ENCODE measurements at places on chromosomes 5 and 9.

- no peak for DNase-seq
These were observed 246.2 kb downstream of the MAN2A1 start for GRCh38 chr5:109935833-109936490.

DNA sequence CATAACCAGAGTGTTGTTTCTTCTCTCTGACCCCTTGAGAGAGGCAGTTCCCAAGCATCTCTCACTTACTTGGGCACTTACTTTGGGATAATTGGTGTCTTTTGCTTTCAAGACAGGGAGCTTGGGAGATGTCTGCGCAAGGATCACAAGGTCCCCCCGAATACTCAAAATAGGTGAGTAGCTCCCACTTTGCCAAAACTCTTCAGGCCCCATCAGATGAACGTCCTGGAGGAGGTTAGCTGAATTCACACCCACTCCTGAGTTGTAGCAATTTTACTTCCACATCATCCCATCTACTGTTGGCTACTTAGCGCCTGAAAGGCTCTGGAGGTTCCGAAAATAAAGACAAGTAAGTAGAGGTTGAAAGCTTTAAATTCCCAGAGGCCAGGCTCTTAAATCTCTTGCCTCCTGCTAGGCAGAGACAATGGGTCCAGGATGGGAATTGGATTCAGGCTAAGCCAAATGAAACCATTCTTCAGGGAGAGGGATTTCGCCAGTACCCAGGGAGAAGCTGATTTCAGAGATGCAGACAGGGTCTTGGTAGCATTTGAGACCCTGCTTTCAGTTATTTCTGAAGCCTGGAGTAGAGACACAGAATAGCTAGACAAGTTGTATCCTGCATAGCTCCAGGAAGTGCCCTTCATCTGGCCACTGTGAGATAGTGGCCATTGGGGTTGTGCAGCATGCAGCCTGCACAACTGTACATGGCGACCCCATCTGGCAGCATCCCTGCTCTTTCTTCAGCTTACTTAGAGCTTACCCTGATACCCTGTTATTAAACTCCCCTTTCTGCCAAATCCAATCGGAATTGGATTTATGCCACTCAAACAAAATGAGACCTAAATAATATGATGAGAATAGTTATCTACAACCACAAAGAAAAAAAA, 60.1 kb downstream of the BOD1 start:
- no peak for DNase-seq

GRCh38 chr5:82793808-82794419, 283.3 kb downstream of the TMEM167A start:
- DNase-seq, result peak; percentile 81

DNA sequence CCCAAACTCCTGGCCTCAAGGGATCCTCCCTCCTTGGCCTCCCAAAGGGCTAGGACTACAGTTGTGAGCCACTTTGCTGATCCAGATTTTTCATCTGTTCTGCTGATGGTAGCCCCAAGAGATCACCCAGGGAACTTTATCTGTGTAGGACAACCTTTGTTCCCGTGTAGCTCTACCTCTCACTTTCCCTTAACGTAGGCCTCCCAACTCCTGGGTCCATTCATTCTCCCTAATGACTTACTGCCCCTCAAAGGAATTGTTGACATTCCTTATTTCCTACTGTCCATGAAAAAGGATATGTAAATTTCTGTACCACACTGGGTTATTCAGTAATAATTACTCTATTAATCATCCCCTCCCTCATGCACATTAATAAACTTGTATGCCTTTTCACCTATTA, 51.0 kb upstream of the PHF24 start:
- no peak for DNase-seq

DNA sequence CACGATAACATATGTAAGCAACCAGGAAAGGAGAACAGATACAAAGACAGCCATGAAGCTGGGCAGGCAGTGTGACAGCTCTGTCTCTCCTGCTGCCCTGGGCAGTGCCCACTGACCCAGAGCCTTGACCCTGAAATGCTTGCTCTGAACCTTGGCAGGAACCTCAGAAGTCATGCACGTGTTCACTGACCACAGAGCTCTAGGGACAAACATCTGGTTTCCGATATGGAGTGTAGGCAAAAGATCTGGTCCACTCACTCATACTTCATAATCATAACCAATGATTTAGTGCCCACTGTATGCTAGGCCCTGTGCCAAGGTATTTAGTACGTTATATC, 102.6 kb downstream of the FSTL4 start:
- DNase-seq, result no peak

GRCh38 chr5:150582241-150583109, 58.0 kb upstream of the SYNPO start:
- DNase-seq, result no peak

GRCh38 chr5:92017776-92018175, 634.7 kb upstream of the ARRDC3 start:
- no peak for DNase-seq

- DNase-seq, result peak; percentile 93
These were observed 23.9 kb downstream of the IRF1 start for GRCh38 chr5:132466433-132467286.

GRCh38 chr9:5563886-5564285, 53.6 kb downstream of the PDCD1LG2 start:
- DNase-seq, result no peak

DNA sequence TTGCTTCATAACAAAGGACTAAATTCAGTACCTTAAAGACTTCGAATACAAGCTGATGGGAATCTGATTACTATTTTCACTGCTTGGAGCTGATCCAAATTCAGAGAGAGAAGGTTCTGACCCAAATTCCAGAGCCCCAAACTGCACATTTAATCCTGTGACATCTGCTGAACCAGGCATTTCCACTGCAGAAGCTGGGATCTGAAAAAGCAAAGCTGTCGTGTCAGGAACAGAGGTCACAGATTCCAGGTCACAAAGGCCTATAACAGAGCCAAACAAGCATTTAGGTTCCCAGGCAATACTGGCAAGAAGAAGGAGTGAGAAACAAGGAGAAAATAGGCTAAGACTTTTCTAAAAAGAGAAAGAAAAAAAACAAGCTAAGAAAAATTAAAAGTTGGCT, 105.3 kb downstream of the UBAP2 start:
- no peak for DNase-seq

DNA sequence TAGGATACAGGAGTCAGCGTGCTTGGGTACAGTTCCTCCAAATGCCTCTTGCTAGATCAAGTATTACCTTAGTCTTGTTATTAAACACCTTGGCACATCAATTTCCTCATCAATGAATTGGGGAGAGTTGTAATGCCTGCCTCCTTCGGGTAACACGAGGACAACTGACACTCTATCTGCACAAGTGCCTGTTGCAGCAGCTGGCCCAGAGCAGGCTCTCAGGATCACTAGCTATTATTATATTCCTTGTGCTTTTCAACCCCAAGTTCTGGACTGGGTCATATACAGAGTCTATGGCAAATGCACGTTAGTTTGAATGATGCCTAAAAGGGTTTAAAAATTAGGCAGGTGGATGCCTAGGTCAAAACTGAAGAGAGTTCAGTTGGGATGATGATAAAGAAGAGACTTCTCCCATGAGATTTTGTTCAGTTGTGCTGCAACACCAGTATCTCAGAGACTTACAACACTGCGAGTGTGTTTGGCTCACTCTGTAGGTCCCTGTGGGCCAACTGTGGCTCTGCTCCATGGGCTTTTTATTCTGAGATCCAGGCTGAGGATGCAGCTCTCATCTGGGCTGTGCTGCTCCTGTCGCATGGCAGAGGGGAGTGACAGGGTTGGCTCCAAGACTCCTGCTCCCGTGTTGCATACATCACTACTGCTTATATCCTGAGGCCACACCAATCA, 41.1 kb upstream of the TEX48 start:
- no peak for DNase-seq

- no peak for DNase-seq
These were observed 6.9 kb upstream of the IGFBPL1 start for GRCh38 chr9:38431116-38431515.

DNA sequence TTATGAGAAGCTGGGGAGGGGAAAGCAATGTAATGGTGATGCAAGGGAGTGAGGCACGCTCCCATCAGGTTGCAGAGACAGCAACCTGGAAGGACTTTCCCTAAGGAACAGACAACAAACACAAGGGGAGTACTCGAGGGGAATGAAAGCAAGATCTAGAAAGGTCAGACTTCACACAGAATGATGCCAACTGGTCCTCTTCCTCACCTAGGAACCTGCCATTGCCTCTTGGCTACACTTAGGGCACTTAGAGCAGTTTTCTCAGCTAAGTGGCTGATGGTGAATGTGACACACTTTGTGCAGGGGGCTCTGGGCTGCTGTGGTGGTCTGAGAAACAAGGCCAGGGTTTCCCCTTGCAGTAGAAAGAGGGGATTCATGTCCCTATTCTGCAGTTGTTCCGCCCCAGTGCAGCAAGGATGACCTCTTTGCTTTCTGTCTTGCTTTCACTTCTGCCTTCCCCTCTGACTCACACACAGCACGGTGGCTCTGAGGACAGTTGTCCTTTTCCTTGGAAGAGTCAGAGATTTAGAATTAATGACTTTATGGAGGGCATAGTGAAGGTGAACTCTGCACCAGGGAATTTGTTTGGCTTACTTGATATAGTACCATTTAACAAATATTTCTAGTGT, 394.0 kb upstream of the KLF4 start:
- DNase-seq, result no peak

- DNase-seq, result peak; percentile 71
These were observed 9.1 kb upstream of the DNAJC25 start for GRCh38 chr9:111621895-111622480.

GRCh38 chr9:93711002-93711401, 134.6 kb downstream of the PHF2 start:
- DNase-seq, result no peak

DNA sequence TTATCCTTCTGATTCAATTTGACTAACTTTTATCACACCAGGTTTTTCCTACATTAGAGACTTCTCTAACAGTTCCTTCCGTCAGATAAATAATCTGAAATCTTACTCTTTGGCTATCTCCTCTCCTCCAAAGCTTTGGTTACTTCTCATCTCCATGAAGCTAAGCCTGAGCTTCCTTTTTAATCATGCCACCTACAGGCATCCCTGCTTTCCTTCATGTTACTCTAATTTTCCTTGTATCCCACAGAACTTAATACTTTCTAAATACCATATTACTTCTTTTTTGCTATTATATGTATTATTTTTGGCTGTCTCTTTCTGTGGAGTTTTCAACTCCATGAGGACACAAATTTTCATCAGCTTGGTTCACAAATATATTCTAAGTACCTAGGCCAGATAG, 49.7 kb downstream of the C9 start:
- DNase-seq, result no peak

DNA sequence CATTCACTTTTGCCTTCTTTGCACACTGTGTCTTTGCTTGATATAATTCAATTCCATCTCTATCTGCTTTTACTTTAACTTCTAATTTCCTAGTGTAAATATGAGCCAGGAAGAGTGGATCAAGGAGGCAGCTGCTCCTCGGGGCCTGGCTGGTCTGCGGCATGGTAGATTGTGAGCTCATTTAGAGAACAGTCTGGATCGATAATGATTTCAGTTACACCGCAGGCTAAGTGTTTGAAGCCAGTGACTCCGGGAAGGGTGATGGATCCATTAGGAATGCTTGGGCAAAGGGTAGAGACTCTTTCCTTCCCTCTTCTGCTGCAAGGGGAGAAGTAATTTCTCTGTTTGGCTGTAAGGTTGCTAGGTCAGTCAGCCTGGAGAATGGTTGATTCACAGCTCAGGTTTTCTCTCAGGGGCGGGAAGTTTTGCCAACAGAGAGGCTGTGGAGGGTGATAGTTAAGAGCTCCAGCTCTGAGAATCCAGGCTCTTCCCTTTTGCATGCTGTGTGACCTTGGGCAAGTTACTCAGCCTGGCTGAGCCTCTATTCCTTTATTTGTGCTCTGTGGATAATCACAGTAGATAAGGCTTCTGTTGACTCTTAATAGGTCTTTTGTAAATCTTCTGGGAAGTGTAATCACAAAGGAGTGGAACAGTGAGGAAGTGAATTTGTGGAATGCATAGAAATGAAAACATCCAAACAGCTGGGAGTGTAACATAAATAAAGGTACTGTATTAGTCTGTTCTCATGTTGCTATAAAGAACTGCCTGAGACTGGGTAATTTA, 99.1 kb downstream of the PTTG1 start:
- DNase-seq, result no peak

GRCh38 chr5:150114102-150114641, 27.8 kb upstream of the CSF1R start:
- DNase-seq, result no peak

- no peak for DNase-seq
These were observed 56.0 kb upstream of the PCAT7 start for GRCh38 chr9:94498801-94499453.

DNA sequence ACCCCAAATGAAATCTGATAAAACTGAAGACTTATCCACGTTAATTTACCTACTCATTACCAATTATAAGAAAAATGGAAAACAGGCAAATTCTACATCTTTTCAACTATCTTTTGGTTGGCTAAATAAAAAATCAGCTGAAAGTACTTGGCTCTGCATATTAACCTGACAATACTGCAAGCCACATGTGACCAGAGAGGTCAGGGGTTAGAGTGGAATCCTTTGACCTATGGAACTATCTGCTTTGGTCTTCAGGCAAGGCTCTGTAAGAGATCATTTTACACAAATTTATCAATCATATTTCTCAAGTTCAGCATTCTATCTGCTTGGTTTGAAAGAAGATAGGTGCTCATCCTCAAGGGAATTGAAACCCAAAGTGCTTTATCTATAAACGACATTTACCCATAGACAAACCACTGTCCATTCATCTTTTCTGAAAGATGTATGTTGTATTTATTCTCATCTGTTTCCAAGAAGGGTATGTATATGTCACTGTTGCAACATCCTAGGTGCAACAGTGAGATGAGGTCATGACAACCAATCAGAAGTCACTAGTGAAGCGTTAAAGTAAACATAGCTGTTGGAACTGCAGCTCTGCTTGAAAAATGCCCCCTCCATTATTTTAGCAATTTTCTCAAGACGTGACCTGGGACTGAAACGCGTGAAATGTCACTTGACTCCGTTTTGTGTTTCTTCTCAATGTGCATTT, 144.9 kb upstream of the POU5F2 start:
- DNase-seq, result no peak

DNA sequence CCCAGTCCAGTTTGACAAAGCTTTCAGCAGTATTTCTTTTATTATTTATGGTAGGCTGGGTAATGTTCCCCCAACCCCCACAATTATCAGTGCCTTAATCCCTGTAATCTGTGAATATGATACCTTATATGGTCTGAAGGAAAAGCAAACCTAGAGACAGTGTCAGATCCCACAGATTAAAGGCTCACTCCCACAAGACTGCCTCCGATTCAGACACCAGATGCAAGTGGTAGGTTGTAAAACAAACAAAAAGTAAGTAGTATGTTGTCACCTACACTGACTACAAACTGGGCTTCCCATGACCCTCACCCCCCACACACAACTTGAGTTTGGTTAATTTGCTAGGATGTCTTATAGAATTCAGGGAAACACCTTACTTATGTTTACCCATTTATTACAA, 201.2 kb downstream of the NSG2 start:
- no peak for DNase-seq

- no peak for DNase-seq
These were observed 29.0 kb downstream of the ACO1 start for GRCh38 chr9:32413424-32413823.

- no peak for DNase-seq
These were observed 6.3 kb upstream of the ADAMTSL1 start for GRCh38 chr9:18467696-18468095.

All from activated CD4-positive, alpha-beta T cell treated with anti-CD3 and anti-CD28 coated beads, Interleukin-2, amount 10 ng/mL, durations not matched to agents 24 days and 14 days (primary cell).